Stimulated activated CD8-positive, alpha-beta memory T cell treated with anti-CD3 and anti-CD28 coated beads, Interleukin-4, amount 100 ng/mL, for 48 hours (primary cell): ENCODE measurements at places on chromosomes 2 and 18.

DNA sequence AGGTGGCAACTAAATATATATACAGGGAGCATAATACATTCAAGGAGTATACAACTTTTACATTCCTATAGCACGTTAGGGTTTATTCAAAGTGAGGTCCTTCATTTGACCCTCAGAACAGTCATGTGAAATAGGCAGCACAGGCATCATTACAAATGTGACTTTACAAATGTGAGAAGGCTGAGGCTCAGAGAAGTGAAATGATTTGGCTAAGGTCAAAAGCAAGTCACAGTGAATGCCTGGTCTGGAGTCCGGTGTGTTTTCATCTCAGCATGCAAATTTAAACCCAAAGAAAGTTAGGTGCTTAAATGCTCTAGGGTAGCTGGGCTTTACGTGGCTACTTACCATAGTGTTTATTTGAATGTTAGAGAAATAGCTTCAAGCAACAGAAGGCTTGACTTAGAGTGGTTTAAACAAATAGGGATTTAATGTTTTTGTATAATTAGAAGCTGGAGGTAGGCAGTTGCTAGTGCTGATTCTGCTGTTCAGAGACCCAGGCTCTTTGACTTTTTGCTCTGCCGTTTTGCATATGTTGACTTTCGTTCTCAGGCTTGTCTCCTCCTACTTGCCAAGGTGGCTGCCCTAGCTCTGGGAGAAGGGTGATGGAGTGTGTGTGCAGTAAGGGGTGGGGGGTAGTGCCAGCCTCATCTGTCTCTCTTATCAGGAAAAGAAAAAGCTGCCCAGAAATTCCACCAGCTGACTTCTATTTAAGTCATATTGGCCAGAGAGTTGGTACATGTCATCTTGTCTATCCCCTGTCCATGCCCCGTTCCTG is 89.2 kb downstream of the PLCL1 start:
- no peak for DNase-seq

DNA sequence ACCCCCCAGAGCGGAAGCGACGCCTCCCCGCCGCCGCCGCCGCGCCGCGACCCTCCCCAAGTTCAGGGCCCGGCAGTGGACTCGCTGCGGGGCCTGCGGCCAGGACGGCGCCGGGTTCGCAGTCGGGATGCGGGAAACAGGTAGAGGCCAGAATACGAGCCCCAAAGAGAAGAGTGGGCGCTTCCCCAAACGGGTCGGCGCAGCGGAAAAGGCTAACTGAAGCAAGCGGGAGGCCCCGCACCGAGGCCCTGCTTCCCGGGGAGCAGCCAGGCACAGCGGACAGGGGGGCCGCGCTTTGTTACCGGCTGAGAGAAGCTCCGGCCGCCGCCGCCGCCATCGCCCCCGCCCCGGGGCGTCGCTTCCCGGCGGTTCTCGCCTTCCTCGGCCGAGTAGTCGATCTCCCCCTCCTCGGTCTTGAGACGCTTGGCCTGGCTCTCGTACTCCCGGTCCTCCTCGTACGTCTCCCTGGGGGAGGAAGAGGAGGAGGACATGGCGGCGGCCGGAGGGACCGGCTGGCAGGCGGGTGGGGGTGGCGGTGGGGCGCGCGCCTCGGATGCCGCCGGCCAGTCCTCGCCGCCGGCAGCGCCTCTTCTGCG is 494 bp downstream of the HNRNPLL start:
- peak; percentile 61 for DNase-seq

- no peak for DNase-seq
Measured at GRCh38 chr2:235728800-235729556, 235.1 kb downstream of the AGAP1 start.

DNA sequence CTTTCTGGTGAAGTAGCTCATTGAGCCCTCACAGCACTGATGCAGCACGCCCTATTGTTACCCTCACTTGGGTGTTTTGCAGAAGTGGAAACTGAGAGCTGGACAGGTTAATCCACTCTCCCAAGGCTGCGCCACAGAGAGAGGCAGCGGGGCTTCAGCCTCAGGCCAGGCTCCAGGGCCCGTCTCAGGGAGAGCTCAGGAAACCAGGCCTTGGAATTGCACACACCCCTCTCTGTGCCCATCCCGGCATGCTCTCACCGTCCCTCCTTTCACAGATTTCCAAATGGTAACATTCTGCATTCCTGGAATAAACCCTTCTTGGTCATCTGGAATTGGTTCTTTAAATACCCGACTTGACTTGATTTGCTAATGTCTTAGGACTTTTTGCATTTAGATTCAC is 51.5 kb downstream of the TWIST2 start:
- DNase-seq: no peak

GRCh38 chr2:231394211-231395141 is 1.0 kb upstream of the B3GNT7 start:
- no peak for DNase-seq

- DNase-seq: no peak
Measured at GRCh38 chr2:29079887-29080286, 5.6 kb upstream of the PCARE start.

DNA sequence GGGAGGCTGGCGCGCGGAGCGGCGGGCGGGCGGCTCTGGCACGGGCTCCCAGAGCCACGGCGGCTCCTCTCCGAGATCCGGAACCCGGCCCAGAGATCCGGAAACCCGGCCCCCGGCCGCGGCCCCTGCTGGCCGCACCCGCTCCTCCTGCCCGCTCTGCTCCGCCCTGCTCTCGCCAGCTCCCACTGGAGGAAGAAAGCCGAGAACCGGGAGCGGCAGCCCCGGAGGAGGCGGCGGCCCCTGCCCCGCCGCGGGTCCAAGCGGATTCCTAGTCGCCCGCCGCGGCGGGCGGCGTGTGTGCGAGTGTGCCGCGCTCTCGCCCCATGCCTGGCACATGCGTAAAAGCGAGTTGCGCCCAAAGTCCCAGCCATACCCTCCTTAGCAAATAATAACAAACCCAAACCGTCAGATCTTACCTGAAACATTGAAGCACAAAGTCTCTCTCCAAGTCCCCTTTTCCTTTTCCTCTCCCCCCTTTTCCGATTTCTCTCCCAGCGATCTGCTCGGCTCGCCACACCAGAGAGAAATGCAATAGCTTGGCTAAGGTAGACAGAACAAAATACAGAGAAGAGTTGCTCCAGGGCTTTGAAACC is 108.7 kb upstream of the KCTD1 start:
- DNase-seq: peak; percentile 32

GRCh38 chr2:151260573-151261230 is 961 bp downstream of the RBM43 start:
- no peak for DNase-seq

- DNase-seq: no peak
Measured at GRCh38 chr2:171134624-171135230, 26.0 kb downstream of the TLK1 start.
